ENCODE measurements at places on chromosomes 6 and 20.

DNA sequence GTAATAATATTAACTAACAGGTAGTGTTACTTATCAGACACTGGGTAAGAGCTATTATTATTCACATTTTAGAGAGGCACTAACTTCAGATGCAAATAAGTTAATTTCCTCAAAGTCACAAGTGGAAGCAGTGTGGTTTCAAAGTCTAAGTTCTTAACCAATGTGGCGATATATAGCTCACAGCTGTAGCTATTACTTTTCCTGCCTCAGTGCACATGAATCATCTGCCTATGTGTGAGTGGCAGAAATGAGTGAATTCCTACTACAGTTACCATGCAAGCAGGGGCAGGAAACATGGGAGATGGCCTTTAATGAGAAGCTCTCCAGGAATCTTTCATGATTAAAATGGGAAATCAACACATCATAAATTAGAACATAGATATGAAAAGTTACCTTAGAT, 126.2 kb upstream of the EYA4 start:
- DNase-seq: no peak

- DNase-seq: no peak
Observed at GRCh38 chr6:82705579-82705978, 342.0 kb downstream of the TPBG start.

DNA sequence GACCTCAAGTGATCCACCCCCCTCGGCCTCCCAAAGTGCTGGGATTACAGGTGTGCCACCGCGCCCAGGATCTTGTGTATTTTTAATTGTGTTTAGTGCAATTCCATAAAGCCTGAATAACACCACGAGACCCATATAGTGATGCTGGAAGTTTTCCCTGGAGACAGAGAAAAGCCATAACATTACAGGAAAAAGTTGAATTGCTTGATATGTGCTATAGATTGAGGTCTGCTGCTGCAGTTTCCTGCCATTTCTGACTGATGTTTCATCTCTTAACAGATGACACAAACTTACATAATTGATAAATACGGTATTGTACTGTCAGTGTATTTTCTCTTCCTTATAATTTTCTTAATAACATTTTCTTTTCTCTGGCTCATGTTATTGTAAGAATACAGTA, 7.3 kb upstream of the UBD start:
- no peak for DNase-seq

DNA sequence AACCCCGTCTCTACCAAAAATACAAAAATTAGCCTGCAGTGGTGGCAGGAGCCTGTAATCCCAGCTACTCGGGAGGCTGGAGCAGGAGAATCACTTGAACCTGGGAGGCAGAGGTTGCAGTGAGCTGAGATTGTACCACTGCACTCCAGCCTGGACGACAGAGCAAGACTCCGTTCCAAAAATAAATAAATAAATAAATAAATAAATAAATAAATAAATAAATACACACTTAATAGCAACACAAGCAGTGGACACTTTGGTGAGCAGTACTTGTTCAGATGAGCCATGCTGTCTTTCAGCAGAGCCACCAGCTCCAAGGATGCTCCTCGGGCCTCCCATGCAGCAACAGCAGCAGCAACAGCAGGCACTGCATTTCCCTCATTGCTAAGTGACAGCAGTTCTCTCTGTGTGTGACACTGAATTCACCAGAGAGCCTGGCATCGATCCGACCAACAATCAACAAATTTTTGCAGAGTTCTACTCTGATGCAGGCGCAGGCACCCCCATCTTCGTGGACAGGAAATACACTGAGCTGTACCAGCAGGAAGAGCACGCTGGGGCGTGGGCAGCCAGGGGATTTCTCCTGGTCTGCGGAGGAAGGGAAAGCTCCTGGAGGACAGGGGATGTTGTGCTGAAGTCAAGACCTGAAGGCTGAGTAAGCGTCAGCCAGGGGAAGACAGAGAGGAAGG, 54.0 kb upstream of the SNX9 start:
- no peak for DNase-seq

DNA sequence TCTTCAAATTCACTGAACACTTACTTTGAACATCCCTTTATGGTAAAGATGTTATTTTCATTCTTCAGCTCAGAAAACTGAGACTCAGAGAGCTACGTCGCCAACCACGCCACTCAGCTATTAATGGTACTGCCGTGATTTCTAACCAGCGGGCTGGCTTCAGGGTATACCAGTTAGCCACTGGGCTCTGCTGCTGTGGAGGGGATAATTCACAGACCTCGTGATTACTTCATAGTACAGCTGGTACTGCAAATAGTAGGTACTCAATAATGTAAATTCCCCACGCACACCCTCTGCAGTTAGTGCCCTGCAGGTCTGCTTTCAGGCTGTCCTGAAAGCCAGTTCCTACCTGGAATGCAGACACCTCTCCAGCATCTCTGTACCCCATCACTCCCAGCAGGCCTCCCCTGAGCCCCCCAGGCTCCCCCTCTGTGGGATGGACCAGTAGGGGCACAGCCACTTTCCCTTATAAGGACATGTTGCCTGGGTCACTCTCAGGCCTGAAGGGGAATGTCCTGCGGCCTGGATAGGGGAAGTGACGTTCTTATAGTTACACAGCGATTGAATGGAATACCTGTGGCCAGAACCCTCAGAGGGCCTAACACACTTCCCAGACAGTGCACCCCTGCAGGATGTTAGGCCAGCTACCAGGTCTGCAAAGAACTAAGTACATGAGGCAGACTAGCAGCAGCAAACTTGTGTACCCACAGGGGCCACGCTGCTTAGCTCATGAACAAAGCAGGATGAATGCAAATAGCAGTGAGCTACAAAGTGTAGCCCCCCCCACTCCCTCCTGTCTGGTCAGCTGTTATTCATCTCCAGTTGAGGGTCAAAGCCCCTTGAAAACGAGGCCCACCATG, 1.3 kb upstream of the OCSTAMP start:
- DNase-seq: no peak

DNA sequence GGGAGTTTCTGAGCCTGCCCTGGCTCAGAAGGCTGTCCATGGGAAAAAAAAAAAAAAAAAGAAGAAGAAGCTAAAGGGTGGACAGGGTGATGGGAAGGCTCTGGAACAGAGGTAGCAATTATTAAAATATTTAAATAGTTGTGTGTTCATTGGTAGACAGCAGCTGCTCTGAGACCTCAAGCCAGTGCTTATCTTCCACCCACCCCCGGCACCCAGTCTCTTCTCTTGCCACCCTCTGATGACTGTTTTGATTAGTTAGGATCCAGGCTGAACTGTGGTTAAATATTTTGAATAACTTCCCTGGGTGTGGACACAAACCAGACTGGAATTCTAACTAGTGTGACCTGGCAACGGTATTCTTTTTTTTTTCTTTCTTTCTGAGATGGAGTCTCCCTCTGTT, 16.9 kb upstream of the SRSF3 start:
- DNase-seq: no peak

- DNase-seq: no peak
Observed at GRCh38 chr20:5168651-5169396, 42.0 kb downstream of the CDS2 start.

- DNase-seq: no peak
Observed at GRCh38 chr20:40636486-40636885, 52.5 kb downstream of the MAFB start.

GRCh38 chr6:160974304-160974771, 17.2 kb upstream of the MAP3K4 start:
- no peak for DNase-seq

- no peak for DNase-seq
Observed at GRCh38 chr20:21397341-21398108, at the start of gene NKX2-4. Gene NKX2-4, minus strand, starts transcription at chr20:21397526. Its CDS starts 127 bp downstream, at chr20:21397399.

DNA sequence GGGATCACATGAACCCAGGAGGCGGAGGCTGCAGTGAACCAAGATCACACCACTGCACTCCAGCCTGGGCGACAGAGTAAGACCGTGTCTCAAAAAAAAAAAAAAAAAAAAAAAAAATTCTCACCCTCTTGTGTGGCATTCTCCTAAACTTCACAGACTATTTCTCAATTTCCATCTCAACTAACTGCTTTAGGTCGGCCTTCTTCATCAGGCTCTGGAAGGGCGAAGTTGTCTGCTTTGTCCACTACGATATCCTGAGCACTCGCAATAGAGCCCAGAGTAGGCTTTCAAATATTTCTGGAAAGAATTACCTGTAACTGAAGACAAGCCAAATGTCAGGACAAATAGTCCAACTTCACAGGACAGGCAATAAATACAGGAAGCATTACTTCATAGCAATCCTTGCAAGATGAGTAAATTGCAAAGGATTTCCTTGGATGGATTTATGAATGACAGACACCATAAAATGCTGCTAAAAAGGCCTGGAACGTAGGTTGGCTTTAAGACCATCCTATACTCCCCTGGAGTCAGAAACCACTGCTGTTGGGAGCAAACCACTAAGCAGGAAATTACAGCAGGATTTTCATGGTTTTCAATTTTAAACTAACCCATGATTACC, 116.3 kb upstream of the SLC2A12 start:
- no peak for DNase-seq

GRCh38 chr6:21999012-21999528, 297.8 kb downstream of the PRL start:
- DNase-seq: no peak

- no peak for DNase-seq
Observed at GRCh38 chr20:3163099-3164042, 3.7 kb upstream of the FASTKD5 start.

DNA sequence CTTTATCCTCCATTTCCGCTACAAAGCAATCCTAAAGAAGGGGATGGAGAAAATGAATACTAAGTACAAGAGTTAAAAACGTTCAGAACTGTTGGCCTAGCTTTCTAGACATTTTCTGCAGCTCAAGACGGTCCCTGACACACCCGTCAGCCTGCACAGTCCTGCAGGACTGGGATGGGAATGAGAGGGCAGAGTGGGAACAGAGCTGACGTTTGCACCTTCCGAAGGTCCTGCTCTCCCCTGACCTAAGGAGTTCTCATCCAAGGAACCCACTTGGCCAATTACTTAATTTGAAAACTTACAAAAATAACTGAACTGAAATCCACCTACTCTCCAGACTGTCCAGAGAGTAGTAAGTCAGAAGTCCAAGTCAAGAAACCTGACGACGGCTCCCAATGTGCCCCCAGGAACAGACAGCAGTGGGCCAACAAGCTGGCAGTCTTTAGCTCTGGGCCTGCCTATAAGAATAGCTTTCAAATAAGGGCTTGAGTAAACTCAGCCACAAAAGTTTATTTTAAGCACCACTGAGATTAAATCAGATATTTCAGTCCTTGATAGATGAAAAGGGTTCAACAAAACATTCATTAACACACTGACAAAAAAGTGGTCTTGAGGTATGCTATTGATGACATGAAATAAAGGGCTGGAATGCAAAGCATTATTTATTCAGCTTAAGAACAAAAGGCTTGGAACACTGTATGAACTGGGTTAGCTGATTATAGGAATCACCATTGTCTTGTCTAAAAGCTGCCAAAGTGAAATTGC, 76.8 kb downstream of the CNKSR3 start:
- DNase-seq: no peak

GRCh38 chr6:6681075-6681849, 92.7 kb downstream of the LY86 start:
- no peak for DNase-seq

- no peak for DNase-seq
Observed at GRCh38 chr6:38495922-38496635, 143.7 kb downstream of the BTBD9 start.

- DNase-seq: no peak
Observed at GRCh38 chr6:101572627-101573026, 179.1 kb downstream of the GRIK2 start.

GRCh38 chr6:37696220-37696840, 1.4 kb downstream of the MDGA1 start:
- peak; percentile 16 for DNase-seq

DNA sequence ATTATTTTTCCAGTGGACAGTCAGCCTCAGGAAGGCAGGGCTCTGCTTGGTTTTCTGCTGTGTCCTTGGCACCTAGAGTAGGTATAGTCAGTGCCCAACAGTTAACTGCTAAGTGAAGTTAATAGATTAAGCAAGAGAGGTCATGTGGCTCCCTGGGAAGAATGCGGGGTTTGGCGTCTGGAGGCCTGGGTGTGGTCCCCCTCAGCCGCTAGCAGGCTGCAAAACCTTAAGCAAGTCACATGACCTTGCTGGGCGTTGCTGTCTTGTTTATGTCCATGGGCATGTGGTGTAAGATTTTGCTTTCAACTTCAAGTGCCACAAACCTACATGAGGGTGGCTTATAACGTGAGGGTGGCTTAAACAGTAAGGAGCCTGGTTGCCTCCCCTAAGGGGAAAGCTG, 75.5 kb upstream of the SCP2D1 start:
- peak; percentile 21 for DNase-seq

- no peak for DNase-seq
Observed at GRCh38 chr6:34030831-34031624, 114.9 kb downstream of the GRM4 start.

DNA sequence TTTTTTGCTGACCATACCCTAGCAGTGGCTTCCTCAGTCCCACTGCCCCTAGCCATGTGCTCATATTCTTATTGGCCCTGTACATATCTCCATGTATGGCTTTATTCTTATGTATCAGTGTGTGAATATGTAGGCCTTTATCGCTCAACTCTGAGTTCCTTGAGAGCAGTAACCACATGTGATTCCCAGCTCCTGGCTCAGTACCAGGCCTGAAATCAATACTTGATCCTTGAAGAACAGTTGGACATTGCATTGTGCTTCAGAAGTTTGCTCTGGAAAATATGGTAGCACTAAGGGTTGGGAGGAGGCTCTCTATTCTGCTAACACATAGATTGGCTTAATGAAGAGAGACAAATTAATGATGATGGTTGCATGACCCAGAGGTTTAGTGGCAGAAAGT, 118.8 kb upstream of the FERMT1 start:
- no peak for DNase-seq

GRCh38 chr6:36245572-36246061, 24.2 kb upstream of the PNPLA1 start:
- no peak for DNase-seq

GRCh38 chr20:9280666-9281065, 211.8 kb downstream of the PLCB4 start:
- DNase-seq: no peak

DNA sequence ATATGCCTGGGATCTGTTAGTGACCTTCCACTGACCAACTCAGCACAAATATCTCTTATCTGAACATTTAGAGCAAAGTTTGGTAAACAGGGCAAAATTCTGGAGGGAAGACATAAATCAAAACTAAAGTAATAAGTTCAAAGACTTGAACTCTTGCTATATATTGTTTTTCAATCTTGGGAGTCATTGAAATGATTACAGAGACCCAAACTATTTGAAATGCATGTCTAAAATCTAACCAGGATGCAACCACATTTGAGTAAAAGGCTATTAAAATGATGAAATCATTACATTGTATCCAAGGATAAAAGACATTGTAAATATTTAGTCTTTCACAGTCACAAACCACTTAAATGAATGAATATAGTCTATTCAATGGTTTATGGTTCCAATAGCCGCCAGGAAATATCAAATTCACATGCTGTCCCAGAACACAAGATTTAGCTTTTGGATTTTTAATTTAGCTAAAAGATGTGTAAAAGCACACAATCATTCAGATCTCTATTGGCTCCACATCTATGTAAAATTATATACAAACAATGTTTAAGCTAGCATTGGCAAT, 256.6 kb upstream of the EPHA7 start:
- no peak for DNase-seq

GRCh38 chr6:17200395-17200794, 80.8 kb upstream of the RBM24 start:
- no peak for DNase-seq

GRCh38 chr6:119301429-119301828, 48.1 kb downstream of the MAN1A1 start:
- DNase-seq: no peak

GRCh38 chr6:167577891-167578361, 248.8 kb upstream of the AFDN start:
- no peak for DNase-seq

GRCh38 chr6:106520711-106521401, 108.4 kb downstream of the RTN4IP1 start:
- peak; percentile 75 for DNase-seq

GRCh38 chr20:10654630-10655029, 19.2 kb downstream of the JAG1 start:
- DNase-seq: no peak

All from activated gamma-delta T cell treated with Interleukin-2 at 50 U/mL for 16 hours (primary cell).